ENCODE measurements at places on chromosomes 11 and 22. TPM values are rescaled to one million over a fixed set of nuclear protein-coding genes. Genes with fewer than 3 reads are reported as not detected.

The KDM4E gene
- total RNA-seq = not detected

The CCDC73 gene
- 0.47 TPM for total RNA-seq

The OR56A3 gene
- total RNA-seq = not detected

The MMP27 gene
- total RNA-seq = not detected

The HTR3B gene
- not detected for total RNA-seq

The PDGFB gene
- total RNA-seq = not detected

The TSPAN18 gene
- total RNA-seq = 3.8 TPM

The OSBPL5 gene
- total RNA-seq = 2.5 TPM

The KCNJ5 gene
- total RNA-seq = not detected

The CHRM1 gene
- total RNA-seq = not detected

The IFITM1 gene
- 909 TPM for total RNA-seq

The DERL3 gene
- total RNA-seq = 18.1 TPM

The MYO18B gene
- 6.1 TPM for total RNA-seq

The SMIM35 gene
- 3.2 TPM for total RNA-seq

The TRIM51 gene
- total RNA-seq = not detected

The C11orf42 gene
- not detected for total RNA-seq

The TSPAN32 gene
- 20.5 TPM for total RNA-seq

The TEX12 gene
- total RNA-seq = not detected

The RFPL2 gene
- total RNA-seq = 0.16 TPM

The DBX1 gene
- total RNA-seq = not detected

The IRAG1 gene
- total RNA-seq = not detected

The TYMP gene
- total RNA-seq = 108 TPM

The NXPE2 gene
- not detected for total RNA-seq

The MS4A3 gene
- total RNA-seq = not detected

The MAP4K2 gene
- total RNA-seq = 65.0 TPM

The PARVB gene
- 56.9 TPM for total RNA-seq

The SMC1B gene
- total RNA-seq = 2.4 TPM

The PAMR1 gene
- not detected for total RNA-seq

The PNPLA3 gene
- not detected for total RNA-seq

The CABP4 gene
- 0.96 TPM for total RNA-seq

The C11orf16 gene
- not detected for total RNA-seq

The SHANK2 gene
- total RNA-seq = not detected

The KCNJ1 gene
- total RNA-seq = not detected

The NEFH gene
- total RNA-seq = 9.0 TPM

The FAM83F gene
- total RNA-seq = not detected

The NR1H3 gene
- 7.5 TPM for total RNA-seq

The BTG4 gene
- 0.30 TPM for total RNA-seq

The SCGB1C1 gene
- total RNA-seq = not detected
